ENCODE measurements at places on chromosomes 4 and X.

- no peak for DNase-seq
Measured at GRCh38 chrX:150635952-150636351, 57.2 kb upstream of the MTMR1 start.

- no peak for DNase-seq
Measured at GRCh38 chrX:12440246-12440645, 302.0 kb downstream of the FRMPD4 start.

- no peak for DNase-seq
Measured at GRCh38 chrX:41722816-41723618, 964 bp upstream of the GPR82 start.

- no peak for DNase-seq
Measured at GRCh38 chr4:39812500-39812899, 114.6 kb downstream of the UBE2K start.

DNA sequence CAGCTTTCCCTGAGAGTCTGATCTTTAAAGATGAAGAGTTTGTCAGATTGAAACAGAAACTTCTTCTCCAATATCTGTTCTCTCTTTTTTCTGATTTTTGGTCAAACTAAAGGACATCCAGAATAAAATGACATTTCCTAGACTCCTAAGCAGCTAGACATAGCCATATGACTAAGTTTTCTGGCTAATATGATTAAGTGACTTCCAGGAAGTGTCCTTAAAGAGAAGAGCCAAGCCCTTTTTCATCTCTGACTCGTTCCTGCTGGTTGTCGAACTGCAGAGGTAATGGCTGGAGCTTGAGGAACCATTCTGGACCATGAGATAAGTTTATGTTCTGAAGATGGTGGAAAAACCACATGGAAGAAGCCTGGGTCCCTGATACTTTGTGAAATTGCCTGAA, 546.0 kb downstream of the BCOR start:
- DNase-seq = no peak

GRCh38 chr4:138671606-138672084, 343.9 kb upstream of the NOCT start:
- no peak for DNase-seq

All from D721Med (cell line).